ENCODE measurements at places on chromosomes 13 and 19. TPM values are rescaled to one million over a fixed set of nuclear protein-coding genes. Genes with fewer than 3 reads are reported as not detected.

DNA sequence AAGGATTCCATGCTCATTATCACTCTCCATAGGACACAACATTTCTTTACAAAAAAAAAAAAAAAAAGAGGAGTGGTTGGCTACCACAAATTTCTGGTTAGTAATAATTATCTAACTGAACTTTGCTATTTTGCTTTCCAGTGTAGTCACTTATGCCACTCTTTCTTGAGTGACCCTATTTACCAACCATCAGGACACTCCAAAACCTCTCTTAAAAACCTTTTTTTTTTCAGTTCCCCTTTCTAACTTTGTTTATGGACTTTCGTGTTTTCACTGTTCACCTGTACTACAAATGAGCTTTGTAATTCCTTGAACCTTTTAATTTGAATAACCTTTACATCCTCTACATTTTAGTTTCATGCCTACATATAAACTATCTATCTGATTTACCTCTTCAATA, 686.5 kb upstream of the PCDH9 start:
- no peak for DNase-seq

- no peak for DNase-seq
These were observed 85.8 kb upstream of the UBL3 start for GRCh38 chr13:29936051-29936813.

DNA sequence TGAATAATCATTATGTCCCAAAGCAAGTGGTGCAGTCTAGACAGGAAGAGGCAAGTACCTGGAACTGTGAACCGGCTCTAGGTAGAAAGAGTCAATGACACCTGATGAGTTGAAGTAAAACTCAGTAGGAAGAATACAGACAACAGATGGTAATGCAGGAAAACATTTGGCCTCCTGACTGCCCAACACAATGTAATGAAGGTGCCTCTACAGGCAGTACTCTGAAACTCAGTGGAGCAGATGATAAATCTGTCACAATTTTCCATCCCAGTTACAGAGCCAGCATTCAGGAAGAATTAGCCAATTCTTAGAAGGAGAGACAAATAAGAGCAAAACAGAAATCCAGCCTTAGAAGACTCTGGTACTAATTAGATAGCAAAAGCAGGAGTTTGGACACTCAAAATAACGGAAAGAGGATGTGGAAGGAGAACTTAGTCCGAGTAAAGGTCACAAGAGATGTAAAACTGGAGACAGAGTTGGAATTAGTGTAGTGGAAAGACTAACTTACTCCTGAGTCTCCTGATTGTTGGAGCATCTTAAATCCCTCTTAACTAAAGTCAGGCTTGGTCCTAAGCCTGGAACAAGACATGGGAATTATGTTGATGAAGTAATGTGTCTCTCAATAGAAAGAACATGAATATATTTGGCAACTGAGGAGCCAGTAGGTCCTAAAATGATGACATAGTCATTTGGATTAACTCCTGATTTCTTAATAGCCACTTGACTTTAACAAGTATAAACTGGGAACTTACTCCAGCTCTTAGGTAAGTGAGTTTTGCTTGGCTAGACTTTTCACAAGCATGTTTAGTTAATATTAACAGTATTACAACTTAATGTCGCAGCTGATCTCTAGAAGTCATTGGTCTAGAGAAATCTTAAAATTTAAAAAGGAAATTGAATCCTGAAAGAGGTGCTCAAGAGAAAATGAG, 457.3 kb upstream of the MIR17HG start:
- no peak for DNase-seq

- DNase-seq, result no peak
These were observed 22.6 kb upstream of the TINCR start for GRCh38 chr19:5590151-5590864.

GRCh38 chr13:45109102-45109720, 11.1 kb upstream of the GTF2F2 start:
- DNase-seq, result no peak

DNA sequence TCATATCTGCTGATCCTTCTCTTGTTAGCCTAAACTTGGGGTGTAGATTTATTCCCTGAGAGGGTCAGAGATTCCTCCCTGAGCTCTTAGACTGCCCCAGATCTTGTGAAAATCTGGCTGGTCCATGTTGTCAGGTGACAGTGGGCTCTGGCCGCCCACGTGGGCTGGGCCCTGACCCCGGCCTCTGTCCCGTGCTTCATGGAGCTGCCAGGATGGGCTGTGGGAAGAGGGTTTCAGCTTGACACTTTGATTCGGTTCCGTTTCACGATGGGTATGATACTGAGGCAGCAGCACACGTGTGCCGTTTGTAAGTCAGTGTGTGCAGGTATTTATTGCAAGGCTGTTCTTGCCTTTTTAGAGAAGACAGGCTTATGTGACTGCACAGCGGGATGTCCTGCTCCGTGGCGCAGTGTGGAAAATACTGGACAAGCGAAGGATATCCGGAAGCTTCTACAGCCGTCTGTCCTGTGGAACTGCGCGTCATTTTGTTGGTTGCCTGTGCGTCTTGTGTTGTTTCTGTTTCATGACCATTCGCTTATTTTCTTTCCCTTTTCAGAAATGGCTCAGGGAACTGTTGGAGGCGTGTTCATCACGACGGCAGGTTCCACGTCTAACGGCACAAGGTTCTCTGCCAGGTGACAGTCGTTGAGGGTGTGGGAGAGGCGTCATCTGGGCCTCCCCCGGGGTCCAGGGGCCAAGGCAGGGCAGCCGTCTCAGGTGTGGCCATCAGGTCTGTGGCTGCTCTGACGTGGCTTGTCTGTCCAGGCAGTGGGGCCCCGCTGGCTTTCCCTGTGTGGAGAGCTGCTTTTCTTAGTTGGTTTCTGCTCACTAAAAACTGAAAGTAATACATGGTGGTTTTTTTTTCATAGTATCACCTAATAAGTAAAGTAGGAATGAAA, 20.5 kb downstream of the ATP4B start:
- DNase-seq, result no peak

HIF3A gene
- total RNA-seq, result not detected

VSTM2B gene
- not detected for total RNA-seq

Data from HepG2 (cell line).